ENCODE measurements at places on chromosomes 5 and 9. TPM values are rescaled to one million over a fixed set of nuclear protein-coding genes. Genes with fewer than 3 reads are reported as not detected.
A peak's percentile ranks its signal among the peaks of the same experiment; 100 is the strongest.

DNA sequence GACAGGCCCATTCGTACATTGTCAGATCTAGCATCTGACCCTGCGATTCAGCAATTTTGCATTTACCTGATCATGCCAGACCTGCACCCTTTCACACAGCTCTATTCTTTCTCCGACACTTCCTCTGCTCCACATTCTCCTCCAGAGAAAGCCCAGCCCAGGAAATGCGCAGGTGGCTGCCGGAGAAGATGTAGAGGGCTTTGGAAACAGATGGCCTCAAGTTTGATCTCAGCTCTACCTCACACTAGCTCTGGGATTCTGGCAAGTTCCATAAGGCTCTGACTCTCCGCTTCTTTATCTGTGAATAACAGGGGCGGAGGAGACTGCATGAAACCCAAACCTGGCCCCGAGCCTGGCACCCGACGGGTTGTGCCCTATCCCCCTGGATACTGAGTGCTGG lies 61.5 kb downstream of the GABBR2 start:
- no peak for DNase-seq

DNA sequence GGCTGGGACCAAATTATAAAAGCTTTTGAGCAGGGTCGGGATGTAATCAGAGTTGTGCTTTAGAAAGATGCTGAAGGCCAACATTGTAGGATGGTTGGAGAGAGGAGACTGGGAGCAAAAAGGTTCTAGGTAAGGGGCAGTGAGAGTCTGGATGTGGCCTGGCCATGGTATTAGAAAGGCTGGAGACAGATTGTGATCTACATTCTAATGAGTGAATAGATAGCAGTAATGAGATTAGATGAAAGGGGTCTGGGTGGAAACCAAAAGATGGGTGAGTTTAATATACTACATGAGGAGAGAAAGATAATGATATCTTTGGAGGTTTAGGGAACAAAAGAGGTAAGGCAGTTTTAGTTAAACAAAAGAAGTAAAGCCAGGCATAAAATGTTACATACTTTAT lies 88.8 kb upstream of the SH3GL2 start:
- no peak for DNase-seq

DNA sequence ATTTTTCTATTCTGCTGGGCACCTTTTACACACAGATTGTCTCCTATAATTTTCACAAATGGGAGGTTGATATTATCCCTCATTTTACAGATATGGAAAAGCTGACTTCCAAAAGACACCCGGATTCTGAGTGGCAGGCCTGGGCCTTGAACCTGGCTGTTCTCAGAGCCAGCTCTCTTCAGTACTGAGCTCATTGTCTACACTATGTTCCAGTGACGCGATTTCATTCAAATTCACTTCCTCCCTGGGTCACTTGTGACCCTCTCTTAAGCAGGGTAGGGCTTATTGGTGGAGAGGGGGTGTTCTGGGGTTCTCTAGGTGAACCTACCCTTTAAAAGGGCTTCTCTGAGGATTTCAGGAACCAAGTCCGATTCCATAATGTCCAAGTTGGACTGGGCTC lies 70.2 kb downstream of the ANKRD33B start:
- no peak for DNase-seq

DNA sequence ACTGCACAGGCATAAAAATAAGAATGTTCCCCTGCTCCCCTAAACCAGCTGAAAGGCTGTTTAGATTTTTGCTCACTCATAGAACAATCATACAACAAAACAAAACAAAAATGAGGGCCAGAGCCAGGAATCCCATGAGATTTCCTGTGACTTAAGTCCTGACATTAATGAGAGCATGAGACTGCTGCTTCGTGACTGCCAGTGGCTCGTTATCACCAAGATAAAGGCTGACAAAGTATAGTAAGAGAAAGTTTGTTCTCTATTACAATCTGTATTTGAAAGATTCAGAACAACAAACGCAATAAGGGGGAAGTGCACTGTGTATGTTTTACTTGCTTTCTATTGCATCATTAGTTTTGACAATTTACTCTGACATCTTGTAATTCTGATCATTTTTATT lies 837.1 kb upstream of the C9orf72 start:
- no peak for DNase-seq

DNA sequence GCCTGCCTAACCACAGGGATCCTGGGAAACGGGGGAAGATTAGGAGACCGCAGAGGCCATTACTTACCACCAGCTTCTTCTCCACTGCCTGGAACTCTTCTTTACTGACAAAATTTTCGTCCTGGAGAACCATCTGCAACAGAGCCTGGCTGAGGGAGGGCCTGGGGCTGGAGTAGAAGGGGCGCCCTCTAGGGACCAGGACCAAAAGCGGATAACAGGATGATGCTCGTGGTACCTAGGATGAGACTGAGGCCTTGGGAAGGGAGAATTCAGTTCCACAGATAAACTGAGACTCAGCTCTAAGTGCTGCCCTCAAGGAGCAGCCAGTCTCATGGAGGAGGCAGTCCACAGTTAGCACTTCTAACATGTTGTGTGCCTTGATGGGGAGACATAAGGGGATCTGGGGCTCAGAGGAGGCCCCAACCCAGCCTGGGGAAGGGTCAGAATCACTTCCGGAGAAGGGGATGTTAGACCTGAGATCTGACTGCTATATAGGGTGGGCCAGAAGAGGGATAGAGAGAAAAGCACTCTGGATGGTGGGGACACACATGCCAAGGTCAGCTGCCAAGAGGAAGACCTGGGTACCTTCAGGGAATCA lies 1.2 kb downstream of the SPATA24 start:
- DNase-seq: no peak

DNA sequence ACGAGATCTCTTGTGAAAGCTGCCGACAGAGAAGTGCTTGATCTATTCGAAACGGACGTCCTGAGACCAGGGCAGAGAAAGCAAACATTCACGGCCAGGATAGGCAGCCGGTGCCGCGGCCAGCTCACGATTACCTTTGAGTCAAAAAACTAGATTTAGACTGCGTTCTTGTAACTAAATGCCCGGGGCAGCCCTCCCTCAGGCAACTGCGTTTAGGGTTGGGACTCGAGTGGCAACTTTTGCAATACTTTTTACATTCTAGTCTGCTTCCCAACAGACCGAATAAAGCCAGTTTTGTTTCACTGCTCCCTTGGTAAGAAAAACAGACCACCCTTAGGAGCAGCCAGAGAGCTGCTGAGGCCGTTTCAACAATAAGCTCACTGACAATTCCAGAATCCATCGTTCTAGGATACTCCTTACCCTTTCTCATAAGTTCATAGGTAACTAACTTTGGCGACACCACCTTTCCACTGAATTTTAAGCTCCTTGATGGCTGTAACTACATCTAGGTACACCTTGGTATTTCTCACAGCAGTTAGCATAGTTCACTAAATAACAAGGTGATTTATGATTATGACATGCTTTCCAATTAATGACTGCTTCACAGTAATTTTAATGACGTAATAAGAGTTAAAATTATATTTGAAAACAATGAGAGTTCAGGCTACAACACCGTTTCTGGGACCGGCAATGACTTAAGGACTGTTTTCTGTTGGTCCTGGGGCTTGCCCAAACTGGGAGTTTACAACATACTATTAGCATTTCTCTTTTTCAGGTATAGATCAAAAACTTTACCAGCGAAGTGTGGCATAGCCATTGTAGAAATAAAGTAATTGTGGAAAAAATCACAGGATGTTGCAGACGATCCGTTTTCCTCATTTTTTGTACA lies 899 bp upstream of the RAPGEF6 start:
- no peak for DNase-seq

DNA sequence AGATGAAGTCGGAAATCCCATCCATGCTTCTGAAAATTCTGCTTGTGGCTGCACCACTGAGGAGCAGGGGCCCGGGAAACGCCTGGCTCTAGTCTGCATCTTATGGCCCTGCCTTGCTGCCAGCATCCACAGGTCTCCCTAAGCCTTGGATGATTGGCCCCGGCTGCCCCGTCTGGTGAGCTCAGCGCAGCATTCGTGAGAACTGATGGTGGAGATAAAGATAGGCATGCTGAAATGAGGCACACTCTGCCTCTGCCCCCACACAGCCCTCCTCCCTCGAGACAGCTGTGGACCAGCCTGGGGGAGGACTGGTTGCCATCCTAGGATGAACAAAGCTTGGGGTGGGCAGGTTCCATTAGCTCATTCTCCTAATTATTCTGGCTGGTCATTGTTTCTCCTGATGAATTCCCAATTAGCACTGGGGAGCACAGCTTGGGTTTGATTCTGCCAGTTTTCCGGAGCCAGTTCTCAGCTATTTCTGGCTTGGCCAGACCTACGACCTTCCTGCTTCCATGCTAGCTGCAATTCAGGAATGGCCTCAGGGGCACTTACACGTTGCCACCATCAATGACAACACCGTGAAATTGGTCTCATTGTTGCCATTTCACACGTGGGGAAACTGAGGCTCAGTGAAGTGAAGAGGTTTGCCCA lies 62.8 kb upstream of the CPEB4 start:
- peak; percentile 95 for DNase-seq

GRCh38 chr5:93289942-93290341 lies 291.1 kb downstream of the NR2F1-AS1 start:
- DNase-seq: no peak

- peak; percentile 25 for DNase-seq
Measured at GRCh38 chr9:72537671-72538070, 16.3 kb downstream of the TMC1 start.

DNA sequence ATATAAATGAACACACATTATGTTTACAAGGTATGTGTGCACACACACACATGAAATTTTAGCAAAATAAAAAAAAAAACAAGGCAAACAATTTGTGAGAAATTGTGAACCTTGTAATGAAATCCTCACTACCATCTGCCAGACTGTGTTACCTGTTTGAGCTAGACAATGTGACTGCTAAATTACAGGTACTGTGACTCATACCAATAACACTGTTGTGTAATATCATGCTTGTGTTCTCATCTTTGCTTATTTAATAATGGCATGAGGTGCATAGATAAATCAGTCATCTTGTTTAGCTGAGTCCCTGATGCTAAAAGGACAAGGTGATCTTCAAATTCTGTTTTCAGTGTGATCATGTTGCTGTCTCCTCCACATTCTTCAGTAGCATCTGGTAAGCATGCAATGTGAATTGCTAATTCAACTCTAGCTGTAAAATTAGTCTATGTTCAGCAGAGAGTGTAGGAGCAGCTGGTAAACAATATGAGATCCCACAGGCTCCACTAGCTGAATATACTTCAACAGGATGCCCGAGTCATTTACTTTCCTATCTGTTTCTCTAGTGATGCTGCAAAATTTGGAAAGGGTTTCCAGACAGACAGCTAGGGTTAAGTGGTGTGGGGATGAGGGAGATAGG lies 966.3 kb upstream of the C9orf72 start:
- no peak for DNase-seq

DNA sequence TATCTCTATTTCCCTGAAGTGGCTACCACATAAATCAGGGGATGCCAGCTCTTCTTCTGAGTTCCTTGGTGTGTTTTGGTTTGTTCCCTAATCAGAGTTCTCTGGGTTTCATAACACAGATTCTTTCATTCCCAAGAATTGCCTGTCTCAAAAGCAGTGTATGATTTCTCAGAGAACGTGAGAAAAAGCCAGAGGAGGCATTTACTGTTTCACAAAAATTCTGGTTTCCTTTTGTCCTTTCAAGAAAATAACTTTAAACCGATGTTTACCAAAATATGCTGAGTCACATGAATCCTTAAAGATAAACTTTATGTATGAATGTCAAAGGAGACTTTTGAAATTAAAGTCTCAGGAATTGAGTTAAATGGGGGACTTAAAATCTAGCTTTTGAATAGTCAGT lies 314.3 kb downstream of the EBF1 start:
- no peak for DNase-seq

GRCh38 chr9:28678097-28678496 lies 1104.8 kb upstream of the C9orf72 start:
- no peak for DNase-seq

Gene RFESD
- total RNA-seq: 6.8 TPM

Gene PTPRD
- 5.7 TPM for total RNA-seq

Gene ARRDC1
- 11.6 TPM for total RNA-seq

Data from Daoy (cell line).